MG63 (cell line): ENCODE measurements at places on chromosomes 3 and 15. TPM values are rescaled to one million over a fixed set of nuclear protein-coding genes. Genes with fewer than 3 reads are reported as not detected.

PPP2R3A gene
- total RNA-seq, result 10.3 and 11.3 TPM in 2 replicates

SI gene
- total RNA-seq, result not detected in 2 replicates

CADM2 gene
- not detected in 2 replicates for total RNA-seq

EPHA3 gene
- total RNA-seq, result 0.30 TPM in 1 of 2 replicates, not detected in the other

TMEM207 gene
- total RNA-seq, result not detected in 2 replicates

C3orf22 gene
- total RNA-seq, result not detected in 2 replicates

ASB14 gene
- not detected in 2 replicates for total RNA-seq

C3orf49 gene
- total RNA-seq, result not detected in 2 replicates

ARRDC4 gene
- 9.2 and 13.4 TPM in 2 replicates for total RNA-seq
